ENCODE measurements at places on chromosomes 5 and 9.

DNA sequence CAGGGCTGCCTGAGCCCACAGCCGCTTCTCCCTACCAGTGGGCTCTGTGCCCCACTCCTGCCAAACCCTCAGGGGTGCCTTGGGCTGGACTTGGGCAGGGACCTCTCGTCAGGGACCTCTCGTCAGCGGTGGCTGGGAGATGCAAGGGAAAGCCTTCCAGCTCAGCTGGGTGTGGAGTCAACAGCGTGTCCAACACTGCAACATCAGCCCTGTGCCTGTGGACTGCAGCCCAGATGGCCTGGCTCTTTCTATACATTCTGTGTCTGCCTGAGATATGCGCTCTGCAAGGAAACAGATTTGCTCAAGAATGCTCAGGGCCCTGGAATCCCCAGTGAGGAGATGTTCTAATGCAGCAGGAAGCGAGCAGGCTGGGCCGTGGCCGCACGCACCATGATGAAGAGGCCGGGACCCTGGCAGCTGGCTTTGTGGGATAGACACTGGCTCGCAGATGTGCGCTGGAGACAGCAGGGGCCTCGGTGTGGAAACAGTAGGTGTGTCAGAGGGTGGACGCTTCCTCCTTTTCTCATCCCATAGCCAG is 85.0 kb upstream of the COL5A1 start:
- DNase-seq = no peak

DNA sequence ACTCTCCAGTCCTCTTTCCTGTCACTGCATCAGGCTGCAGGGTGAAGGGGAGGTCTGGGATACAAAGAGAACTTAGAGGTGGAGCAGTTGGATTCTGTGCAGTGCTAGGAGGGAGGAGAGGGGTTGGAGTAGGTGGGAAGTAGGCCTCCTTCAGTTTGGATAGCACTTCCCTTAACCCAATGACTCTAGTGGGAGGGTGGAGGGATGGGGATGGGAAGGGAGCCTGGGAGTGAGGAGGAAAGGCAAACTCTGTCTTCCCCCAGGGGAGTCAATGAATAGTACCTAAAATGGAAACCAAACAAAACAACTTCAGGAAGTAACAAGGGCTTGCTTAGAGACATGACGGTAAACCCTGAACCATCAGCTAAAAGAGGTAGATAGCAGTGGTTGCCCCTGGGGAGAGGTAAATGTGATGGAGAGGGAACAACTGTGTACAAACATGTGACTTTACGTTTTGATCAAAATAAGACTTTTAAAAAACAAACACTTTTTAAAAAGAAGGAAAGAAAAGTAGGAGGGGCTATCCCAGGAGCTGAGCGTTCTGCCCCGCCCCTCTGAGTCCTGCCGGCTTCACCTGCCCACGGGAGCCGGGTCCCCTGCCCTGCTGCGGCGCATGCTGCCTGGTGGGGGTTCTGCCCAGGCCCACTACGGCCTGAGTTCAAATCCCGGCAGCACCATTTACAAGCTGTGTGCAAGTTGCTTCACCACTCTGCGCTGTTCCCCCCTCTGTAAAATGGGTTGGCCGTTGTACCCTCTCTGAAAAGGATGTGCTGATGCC is 30.9 kb downstream of the GSN start:
- DNase-seq = no peak

- no peak for DNase-seq
These were observed 63.0 kb downstream of the SECISBP2 start for GRCh38 chr9:89381308-89381609.

- no peak for DNase-seq
These were observed 37.3 kb downstream of the MED27 start for GRCh38 chr9:132042324-132042723.

- DNase-seq = no peak
These were observed 49.4 kb downstream of the MEF2C start for GRCh38 chr5:88833371-88834130.
